GM13976 (cell line): ENCODE measurements at places on chromosomes 2 and 18.
A peak's percentile ranks its signal among the peaks of the same experiment; 100 is the strongest.

DNA sequence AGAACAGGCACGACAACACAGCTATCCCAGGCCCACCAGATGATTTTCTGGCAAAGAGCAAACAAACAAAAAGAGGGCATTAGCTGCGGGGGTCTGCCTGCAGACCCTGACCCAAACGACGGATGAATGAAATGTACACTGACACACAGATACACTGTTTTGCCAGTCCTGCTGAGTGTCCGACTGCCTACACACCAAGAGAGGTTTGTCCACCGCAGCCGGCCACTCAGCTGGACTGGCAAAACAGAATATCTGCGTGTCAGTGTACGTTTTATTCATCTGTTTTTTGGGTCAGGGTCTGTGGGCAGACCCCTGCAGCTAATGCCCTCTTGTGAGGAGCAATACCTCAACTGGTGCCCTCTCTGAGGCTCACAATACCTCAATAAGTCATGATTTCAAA, 10.7 kb upstream of the SH3RF3 start:
- DNase-seq: no peak

- DNase-seq: no peak
Measured at GRCh38 chr2:8344144-8345097, 337.4 kb upstream of the ID2 start.

- DNase-seq: no peak
Measured at GRCh38 chr2:189152483-189152882, 27.1 kb downstream of the COL5A2 start.

DNA sequence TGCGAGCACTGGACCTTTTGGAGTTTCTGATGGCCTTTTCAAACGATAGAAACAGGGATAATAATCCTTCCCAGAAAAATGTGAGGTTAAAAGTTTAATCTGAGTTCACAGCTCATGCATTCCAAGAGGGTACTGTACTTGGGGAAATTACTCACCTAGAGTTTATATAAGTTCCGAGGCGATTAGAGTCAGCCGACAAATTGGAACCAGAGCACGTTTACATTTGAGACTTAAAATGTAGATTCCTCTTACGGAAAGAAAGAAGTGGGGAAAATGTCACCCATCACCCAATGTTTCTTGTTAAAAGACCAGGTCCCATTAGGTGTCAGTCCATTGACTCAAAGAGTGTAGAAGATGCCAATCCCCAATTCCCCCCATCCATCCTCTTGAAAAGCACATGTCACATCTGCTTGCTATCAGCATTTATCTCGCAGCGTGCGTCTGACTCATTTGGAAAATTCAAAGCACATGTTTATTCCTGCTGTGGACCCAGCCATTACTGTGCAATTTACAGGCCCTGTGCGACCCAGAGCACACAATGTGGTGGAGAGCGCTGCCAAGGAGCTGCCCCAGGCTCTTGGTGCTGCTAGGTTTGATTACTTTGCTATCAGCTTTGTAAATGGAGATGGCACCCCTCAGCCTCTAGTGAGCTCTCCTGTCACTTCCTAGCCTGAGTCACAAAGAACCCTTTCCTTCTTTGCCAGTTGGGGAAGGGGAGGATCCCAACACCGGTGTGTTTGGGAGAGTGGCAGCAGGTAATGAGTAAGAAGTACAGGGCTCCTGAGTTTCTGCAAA, 104.8 kb downstream of the COLEC12 start:
- DNase-seq: no peak

- DNase-seq: no peak
Measured at GRCh38 chr18:66329716-66330115, 274.2 kb downstream of the CDH19 start.

GRCh38 chr2:67036444-67036843, 360.7 kb upstream of the ETAA1 start:
- DNase-seq: no peak

GRCh38 chr2:29245742-29246382, 130.6 kb downstream of the CLIP4 start:
- peak; percentile 41 for DNase-seq

- DNase-seq: no peak
Measured at GRCh38 chr2:173033084-173033483, 42.6 kb upstream of the MAP3K20 start.

DNA sequence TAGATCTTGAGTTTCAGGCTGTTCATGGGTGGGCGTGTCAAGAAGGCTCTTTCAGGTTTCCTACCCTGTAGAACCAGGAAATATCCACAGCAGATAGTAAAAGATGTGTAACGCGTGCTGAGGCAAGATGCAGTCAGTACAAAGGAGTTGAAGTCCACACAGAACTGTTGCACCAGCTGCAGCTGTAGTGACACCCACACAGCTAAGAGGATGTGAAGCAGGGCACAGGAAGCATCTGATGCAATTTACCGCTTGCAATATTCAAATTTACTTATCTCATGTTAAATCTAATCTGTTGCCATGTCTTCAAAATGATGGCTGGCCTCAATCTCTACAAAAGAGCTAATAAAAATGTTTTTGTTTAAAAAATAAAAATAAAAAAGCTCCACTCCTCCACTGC, 132.8 kb downstream of the ARHGAP15 start:
- DNase-seq: no peak

- DNase-seq: peak; percentile 14
Measured at GRCh38 chr2:233481368-233482142, 85.0 kb downstream of the USP40 start.

GRCh38 chr2:204329532-204329931, 215.7 kb upstream of the PARD3B start:
- DNase-seq: no peak

DNA sequence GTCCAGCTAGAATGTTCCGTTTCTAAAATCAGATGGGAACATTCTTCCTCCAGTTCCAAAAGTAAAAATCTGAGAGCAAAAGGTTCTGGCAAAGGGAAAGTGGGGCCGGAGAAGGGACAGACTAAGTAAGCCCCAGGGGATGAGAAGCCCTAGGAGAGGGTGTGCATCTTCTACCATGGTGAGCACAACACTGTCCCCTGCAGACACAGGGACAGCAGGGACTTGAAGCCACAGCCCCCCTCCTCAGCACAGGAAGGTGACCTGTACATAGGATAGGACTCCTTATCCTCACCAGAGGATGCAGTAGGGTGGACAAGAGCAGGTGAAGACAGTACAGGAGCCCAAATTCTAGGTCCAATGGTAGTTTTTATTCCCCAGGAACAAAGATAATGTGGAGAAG, 12.6 kb upstream of the ATRAID start:
- DNase-seq: no peak

GRCh38 chr18:64116571-64117175, 32.2 kb downstream of the LINC00305 start:
- no peak for DNase-seq

- no peak for DNase-seq
Measured at GRCh38 chr2:231680285-231680991, 27.9 kb upstream of the PTMA start.

DNA sequence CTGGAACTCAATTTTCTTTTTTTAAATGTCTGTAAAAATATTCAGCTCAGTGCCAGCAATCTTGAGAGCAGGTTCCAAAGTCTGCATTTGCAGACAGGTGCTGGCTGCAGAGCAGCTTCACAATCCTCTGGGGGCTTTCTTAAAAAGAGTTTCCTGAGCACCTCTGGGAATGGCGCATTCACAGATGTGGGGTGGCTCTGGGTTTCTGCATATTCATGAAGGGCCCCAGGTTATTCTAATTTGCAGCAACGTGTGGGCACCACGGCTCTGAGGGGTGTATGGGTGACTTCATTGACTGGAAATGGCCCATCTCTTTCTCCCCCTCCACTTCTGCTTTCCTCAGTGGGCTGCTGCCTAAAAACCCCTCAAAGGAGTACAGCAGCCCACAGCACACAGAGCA, 225.0 kb upstream of the APCDD1 start:
- no peak for DNase-seq

DNA sequence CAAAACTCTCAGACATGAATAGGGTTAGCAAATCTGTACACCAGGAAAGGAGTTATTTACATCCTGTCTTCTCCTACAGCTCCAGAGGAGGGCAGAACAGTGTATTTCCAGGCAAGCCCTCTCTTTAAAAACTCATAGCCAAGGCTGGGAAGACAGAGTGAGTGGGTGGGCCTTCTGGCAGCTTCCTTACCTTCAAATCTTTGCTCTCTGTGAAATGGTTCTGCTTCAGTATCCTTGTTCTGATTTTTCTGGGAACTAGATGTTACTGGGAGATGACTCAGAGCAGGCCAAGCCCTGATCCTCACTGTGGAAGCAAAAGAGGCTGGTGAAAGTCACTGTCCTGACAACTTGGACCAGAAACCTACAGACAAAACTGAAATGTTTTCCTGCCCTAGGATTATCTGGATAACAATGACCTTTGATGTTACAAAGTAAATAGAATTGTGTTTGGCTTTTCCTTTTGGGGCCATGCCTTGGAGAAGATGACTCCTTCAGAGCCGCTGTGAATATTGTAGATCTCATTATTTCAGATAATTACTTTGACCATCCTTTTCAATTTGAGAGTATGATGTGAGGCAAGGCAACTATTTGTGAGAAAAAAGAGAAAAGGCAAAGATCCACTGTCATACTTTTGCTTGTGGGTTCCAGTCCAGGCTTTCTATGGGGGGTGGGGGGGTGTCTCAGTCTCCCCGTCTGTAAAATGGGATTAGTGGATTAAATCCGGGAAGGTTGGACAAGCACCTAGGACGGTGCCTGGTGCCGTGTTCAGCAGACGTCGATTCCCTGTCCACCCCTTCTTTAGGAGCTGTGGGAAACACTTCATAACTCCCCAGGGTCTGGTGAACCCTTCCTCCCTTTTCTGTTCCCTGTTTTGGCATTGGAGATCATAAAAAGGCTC, 644 bp upstream of the QPCT start:
- no peak for DNase-seq

DNA sequence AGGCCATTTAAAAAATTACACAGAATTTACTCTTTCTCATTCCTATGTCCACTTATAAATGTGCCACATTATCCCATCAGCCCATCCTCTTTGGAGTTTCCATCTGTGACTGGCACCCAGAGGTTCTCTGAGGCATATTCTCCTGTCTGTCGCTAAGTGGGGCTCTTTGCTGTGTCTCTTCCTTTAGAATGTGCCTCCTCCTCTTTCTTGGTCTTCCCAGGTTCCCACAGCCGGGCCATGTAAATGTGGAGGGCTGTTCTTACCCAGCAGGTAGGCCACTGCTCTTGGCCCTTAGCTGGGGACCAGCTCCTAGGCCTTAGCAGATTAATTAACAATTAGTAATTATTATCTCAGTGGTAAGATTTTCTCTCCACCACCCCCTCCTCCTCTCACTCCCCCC, 167.0 kb downstream of the INSIG2 start:
- no peak for DNase-seq

DNA sequence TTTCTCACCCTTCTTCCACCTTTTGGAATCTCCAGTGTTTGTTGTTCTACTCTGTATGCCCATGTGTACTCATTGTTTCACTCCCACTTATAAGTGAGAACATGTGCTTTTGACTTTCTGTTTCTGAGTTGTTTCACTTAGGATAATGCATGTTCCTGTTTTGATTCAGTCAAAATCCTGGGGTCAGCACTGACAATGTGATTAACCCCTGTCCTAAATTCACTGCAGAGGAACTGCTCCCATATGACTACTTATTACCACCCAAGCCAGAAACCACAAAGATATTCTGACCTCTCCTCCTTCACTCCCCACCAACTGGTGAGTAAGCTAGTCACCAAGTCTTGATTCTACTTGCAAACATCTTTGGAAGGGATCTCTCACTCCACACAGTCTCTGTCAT, 251.4 kb upstream of the TCF4 start:
- no peak for DNase-seq

GRCh38 chr2:196944570-196944969, 18.1 kb upstream of the PGAP1 start:
- DNase-seq: peak; percentile 55

- no peak for DNase-seq
Measured at GRCh38 chr2:120342446-120342845, 3.5 kb upstream of the INHBB start.

- DNase-seq: peak; percentile 59
Measured at GRCh38 chr2:230225486-230225885, at the start of gene SP140. Gene SP140 (plus strand): TSS chr2:230225736. CDS start chr2:230225845, 109 bp downstream.

DNA sequence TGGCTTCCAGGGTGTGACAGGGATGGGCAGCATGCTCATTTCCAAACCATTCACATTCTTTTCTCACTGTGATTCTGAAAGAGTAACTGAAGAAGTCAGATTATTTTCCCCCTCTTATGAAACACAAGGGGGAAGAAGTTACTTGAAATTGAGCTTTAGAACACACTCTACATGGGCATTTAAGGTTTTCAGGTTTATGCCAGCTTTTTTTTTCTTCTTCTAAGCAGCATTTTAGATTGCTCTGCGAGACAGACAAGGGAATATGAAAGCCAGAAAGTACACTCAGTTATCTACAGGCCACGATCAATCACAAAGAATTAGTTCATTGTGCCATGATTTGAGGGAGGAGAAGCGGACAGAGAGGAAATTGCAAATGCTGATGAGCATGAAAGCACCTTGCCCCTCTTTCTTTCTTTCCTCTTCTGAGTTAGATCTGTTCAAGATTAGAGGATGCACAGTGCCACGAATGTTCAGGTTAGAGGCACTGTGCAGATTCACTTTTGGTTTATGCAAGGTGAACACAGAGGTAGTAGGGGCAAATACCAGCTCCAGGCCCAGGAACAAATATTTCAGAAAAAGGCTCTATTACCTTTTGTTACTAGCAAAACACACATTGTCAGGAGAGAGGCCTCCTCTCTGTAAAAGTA, 49.2 kb downstream of the CXCR4 start:
- DNase-seq: no peak

DNA sequence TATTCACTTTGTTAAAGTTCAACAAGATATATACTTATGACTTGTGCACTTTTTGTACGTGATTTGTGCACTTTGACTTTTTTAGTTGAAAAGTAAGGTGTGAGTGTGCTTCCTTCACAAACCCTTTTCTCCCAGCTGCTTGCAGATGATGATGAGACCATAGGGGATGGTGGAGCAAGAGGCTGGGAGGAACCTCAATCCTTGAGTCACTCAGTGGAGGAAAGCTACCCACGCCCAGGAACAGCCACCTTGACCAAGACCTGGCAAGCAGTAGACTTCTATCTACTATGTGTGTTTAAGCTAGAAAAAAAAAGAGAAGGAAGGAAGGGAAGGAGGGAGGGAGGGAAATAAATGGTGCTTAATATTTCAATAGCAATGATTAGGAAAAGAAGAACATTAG, 25.2 kb upstream of the TAF1B start:
- DNase-seq: no peak

- DNase-seq: peak; percentile 38
Measured at GRCh38 chr2:118854507-118855345, 7.3 kb upstream of the EN1 start.

DNA sequence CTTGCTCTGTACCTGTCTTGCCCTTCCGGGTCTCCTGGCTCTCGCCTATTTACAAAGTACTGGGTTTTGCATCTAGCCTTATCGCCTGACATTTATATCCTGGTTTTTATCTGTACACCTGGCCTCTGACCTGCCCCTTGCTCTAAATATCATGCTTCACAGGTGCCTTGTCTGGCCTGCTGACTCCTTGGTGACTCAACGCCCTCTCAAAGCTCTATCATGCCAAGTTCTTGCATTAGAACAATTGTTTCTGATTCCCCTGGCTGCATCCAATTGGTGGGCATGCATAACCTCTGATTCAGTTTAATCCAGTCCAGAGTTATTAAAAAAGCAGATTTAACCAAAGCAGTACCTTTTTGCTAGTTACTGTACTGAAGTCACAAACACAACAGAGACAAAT, 113.9 kb upstream of the CCDC68 start:
- DNase-seq: no peak

- no peak for DNase-seq
Measured at GRCh38 chr18:25360301-25360899, 8.4 kb upstream of the ZNF521 start.
